Keratinocyte (primary cell): ENCODE measurements at places on chromosomes 7 and 10.

- DNase-seq = no peak
These were observed 56.9 kb upstream of the NPY start for GRCh38 chr7:24227068-24227467.

DNA sequence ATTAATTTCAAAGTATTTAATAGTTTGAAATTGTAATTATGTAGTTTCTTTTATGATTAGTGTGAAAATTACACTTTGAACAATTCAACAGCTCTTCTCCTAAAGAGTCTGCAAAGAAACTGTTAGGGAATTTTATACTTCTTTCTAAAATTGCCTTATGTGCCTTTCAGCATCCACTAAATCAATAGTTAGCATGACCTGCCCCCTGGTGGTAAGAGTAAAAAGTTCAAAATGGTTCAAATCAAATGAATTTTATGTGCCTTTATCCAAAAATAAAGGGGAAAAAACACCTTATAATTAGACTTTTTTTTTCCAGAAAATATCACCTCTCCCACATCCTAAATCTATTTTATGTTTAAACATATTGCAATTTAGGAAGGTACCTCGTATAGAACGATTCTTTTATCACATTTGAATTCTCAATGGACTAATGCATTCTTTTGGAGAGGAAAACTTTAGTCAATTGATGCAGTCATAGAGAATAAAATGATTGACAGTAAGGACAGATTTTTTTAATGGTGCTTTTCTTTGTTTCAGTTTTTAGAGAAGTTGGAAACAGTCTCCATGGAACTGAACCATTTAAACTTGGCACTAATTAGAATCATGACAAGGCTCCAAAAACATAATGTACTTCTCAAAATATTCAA lies 163.7 kb downstream of the SEMA3D start:
- no peak for DNase-seq

- DNase-seq = no peak
These were observed 63.1 kb downstream of the PWWP2B start for GRCh38 chr10:132460071-132460470.

DNA sequence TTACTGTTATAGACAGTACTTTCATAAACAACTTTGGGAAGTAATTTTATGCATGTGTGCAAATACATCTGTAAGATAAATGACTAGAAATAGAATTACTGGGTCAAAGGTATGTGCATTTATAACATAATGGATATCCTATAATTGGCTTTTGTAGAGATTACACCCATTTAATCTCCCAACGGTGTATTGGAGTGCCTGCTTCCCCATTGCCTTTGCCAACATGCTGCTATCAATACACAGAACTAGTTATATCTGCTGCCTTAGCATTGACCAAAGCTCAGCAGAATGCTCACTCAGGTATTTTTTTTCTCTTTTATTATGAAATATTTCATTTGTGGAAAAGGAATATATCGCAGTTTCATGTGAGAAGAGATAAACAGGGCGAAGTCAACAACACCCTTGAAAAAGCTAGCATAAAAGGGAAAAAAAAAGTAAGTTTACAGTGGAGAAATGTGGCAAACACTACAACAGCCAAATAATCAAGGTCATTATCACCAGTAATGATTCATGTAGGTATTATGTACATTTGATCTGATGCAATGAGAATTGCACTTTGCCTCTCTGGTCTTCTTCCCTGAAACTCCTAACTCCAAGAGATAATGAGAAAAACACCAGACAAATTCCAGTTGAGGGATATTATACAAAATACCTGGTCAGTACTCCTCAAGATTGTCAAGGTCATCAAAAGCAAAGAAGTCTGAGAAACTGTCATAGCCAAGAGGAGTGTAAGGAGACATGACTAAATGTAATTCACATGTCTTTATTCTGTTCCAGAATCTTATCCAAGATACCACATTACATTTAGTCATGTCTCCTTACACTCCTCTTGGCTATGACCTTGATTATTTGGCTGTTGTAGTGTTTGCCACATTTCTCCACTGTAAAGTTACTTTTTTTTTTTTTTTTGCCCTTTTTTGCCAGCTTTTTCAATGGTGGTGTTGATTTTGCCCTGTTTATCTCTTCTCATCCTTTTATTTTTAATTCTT lies 36.8 kb downstream of the MARCHF5 start:
- DNase-seq = no peak

- no peak for DNase-seq
These were observed 6.4 kb upstream of the TSPAN12 start for GRCh38 chr7:120864141-120864900.

- DNase-seq = peak; percentile 65
These were observed 2.6 kb downstream of the LDB1 start for GRCh38 chr10:102117391-102118159.

- no peak for DNase-seq
These were observed 5.7 kb downstream of the UBE2H start for GRCh38 chr7:129947049-129947448.

GRCh38 chr7:16543456-16543855 lies 16.8 kb downstream of the LRRC72 start:
- DNase-seq = no peak

DNA sequence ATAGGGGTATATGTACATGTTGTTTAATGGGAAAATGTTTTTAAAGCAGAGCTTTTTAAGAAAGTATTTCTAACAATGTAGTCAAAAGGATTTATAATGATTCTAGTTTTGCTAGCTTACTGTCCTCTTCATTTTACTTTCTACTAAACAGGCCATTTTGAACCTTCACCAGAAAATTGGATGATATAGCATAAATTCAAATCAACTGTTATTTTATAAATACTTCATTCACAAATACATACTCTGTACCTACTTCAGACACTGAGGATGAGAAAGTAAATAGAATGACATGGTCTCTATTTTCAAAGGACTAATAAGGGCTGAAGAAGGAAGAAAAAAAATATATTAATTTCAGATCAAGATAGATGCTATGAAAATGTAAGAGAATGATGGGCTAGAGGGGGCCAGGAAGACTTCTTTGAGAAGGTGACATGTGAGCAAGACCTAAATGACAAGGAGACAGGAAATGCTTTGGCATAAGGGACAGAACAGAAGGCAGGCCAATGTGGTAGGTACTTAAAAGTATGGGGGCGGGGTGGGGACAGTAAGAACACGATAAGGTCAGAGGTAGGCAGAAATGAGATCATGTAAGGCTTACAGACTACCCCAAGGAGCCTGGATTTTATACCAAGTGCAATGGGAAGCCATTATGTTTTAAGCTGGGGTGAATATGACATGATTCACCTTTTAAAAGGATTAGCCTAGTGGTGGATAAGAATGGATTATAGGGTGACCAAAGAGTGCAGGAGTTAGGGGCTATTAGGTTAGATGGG lies 5.2 kb downstream of the NAMPT start:
- DNase-seq = no peak

GRCh38 chr10:89458784-89459183 lies 44.4 kb downstream of the IFIT5 start:
- no peak for DNase-seq

DNA sequence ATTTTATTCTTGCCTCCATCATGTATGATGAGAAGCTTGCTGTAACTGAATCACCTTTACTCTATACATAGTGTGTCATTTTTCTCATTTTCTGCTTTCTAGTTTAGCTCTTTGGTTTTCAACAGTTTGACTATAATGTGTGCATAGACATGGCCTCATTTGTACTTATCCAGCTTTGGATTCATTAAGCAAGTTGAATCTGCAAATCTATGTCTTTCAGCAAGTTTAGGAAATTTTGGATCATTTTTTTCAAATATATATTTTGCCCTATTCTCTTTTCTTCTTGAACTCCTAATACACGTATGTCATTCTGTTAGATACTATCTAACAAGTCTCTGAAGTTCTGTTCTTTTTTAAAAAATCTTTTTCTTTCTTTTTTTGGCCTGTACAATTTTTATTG lies 57.8 kb downstream of the PRLHR start:
- no peak for DNase-seq

DNA sequence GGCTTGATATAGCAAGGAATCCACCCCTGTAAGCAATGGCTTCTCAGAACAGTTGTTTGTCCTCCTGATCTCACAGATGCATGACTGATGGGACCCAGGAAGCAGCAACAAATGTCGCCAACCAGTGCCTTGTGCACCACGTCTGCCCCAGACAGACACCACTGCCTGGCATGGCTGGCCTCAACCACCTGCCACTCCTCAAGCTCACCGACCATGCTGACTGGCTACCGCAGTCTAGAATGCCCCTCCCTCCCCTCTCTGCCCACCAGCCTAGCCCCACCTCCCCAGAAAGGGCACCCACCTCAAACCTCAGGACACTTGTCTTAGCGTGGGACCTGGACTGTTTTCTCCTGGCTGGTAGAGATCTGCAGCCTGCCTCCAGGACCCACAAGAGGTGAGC lies 24.0 kb downstream of the LRRC20 start:
- no peak for DNase-seq

DNA sequence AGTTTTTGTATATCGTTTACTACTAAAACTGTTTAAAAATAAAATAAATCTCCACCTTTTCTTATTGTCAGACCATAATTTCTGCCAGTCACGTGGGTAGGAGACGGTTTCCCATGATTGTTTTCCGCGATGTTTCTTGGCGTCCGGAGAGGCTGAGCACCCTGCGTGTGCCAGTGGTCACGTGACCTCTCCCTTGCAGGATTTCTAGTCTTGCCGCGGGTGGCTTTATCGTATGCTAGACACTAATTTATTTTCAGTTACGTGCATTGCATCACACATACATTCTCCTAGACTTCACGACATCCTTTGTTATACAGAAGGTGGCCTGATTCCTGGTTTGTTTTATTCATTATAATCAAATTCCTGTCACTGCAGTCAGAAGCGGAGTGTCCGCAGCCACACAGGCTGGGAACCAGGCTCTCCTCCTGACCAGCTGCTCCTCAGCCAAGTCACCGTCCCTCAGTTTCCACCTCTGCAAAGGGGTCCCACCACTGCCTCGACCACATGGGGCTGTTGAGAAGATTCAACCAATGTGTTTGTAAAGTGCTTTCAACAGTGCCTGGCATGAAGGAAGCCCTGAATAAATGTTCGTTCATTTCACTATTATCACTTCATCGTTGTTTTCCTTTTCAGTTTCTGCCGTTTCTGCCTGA lies 203.2 kb upstream of the PPP2R2D start:
- no peak for DNase-seq

GRCh38 chr7:130379532-130379920 lies 768 bp upstream of the CPA1 start:
- DNase-seq = no peak

- DNase-seq = no peak
These were observed 31.8 kb upstream of the SFTPD start for GRCh38 chr10:79980711-79981110.

DNA sequence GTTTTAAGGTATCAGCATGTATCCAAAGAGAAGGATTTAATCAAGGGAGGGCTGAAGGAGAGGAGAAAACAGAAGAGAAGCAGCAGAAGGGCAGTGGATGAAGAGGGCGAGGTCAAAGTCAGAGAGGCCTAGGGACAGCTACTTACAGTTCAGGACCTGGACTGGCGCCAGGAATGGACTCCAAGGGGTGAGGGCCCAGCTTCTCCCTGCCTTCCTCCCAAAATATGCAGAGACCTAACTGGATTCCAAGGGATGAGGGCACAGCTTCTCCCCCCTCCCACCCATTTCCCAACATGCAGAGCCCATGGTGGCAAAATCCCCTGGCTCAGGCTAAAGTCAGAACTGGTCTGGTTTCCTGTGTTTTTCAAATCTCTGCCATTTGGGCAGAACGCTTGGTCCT lies 3.4 kb upstream of the TCF7L2 start:
- DNase-seq = no peak

- no peak for DNase-seq
These were observed 24.2 kb upstream of the MGMT start for GRCh38 chr10:129442866-129443265.

DNA sequence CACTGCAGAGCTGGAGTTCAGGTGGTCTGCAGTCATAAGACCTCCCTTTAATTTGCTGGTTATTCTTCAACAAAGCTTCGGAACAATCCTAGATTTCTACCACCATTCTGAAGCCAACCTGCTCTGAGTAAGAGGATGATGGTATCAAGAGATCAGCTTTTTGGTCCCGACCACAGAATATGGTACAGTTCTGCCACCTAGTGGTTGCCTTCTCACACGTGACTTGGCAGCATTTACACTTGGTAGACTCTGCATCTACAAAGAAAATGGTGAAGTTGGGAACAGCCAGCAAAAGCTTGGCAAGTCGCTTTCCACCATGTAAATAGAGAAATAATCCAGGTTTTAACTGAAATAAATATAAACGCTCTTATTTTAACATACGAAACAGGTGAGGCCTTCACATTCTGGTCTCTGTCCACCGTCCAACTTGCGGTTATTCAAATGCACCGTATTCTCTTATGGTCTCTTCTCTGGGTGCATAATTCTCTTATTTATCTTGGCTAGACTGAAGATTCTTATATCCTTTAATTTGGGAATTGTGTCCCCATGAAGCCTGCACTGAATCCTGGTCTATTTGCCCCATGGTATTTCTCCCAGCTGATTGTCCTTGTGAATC lies 173.9 kb upstream of the GRM3 start:
- DNase-seq = peak; percentile 25

DNA sequence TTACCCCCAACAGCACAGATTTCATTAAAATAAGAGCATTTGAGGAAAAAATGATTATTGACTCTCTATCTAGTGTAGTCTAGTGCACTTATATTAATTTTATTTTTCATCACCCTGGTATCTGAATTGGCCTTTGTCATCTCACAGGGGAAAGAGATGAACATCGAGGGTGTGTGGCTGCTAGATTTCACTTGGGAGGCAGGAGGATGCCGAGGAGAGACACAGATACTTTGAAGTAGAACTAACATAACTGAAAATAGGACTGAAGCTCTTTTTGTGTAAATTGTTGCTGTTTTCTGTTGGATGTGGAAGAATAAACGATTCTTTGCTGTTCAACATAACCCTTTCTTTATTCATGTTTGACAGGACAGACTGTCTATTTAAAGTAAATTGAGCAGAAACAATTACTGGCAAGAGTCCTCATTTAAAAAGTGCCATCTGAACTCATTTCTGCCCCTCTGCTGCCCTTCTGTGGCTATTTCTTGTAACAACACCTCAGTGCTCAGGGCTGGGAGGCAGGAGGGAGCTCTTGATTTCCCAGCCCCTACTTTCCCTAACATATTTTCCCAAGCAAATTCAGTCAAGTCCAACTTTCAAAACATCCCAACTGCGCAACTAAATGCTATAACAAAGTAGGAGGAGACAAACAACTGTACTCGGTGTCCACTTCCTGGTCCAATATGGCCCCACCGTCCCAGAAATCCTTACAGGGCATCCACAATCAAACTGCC lies 15.6 kb downstream of the LYZL1 start:
- DNase-seq = no peak

DNA sequence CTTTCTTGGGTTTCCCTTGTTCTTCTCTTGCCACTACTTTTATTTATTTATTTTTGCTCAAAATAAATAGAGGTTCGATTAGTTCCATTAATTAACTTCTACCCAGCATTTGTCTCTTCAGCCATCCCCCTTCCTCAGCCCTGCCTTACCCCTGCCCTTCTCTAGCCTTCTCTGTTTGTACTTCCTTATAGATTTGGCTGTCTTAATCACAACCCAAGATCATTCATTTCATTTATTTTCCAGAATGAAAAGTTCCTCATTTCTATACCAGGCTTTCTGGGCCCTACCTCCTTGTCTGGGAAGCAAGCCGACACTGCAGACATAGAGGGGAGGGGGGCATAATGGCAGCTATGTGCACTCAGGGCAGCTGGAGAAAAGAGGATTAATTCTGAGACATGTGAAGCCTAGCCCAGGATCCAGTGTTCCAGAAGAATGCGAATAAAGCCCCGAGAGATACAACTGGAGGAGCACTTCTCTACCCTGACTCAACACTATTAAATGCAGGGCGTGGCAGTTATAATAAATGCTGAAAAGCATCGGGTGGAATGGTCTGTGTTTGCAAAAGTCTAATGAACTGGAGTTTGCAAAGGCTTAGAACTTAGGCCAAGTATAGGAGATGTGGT lies 6.4 kb upstream of the PDCD4 start:
- no peak for DNase-seq

- DNase-seq = no peak
These were observed 26.2 kb downstream of the ABLIM1 start for GRCh38 chr10:114631666-114632417.
